ENCODE measurements at places on chromosomes 5 and 9. TPM values are rescaled to one million over a fixed set of nuclear protein-coding genes. Genes with fewer than 3 reads are reported as not detected.
A peak's percentile ranks its signal among the peaks of the same experiment; 100 is the strongest.

DNA sequence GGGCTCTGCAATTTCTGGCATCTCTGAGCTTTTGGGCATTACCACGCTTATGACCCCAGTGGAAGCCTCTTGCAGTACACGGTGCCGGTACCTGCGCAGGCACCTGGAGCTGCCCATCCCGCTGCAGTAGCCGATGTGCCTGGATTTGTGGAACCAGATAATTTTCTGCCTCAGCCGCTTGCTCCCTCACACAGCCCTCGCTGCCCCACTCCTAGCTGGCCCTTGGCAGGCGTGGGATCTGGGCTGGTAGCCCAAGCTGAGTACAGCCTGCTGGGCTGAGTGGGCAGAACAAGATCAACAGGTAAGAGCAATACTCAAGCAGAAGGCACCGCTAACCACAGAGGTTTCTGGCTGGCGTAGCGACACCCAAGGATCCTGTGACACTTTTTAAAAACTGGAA is 1808.8 kb upstream of the ACO1 start:
- no peak for DNase-seq

TAF11L8 gene
- not detected for total RNA-seq

DNA sequence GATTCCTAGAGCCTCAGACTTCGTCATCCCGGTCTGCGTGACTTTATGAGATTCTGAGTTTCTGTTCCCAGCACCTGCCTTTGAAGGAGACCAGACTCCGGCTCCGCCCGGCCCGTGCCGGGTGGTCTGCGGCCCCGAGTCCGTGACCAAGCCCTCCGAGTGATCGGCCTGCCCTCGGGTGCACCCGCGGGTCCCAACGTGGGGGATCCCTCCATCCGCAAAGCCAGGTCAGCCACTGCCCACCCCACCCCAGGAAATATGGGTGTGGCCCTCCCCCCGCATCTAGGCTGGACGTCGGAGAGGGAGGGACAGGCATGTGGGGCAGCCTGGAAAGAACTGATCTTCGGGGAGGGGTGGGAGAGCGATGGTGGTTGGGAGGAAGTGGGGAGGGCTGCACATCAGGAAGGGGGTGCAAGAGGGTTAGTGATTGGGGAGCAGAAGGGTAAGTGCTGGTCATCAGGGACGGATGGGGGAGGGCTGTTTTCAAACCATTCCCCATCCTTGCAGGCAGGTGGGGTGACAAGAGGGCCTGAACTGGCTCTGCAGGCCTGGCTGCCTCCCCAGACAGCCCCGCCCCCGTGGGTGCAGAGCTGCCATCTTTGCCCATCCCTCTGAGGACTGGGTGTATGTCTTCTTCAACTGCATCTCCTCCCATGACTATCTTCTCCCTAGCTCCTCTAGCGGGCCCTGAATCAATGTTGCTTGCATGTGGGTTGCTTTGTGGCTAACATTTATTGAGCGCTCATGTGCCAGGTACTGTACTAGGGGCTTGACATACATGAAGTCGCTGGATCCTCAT is 747 bp downstream of the LRSAM1 start:
- DNase-seq: peak; percentile 49

ABO gene
- not detected for total RNA-seq

LCN15 gene
- not detected for total RNA-seq

GRCh38 chr9:132800038-132800648 is 77.9 kb downstream of the AK8 start:
- DNase-seq: peak; percentile 66

GRCh38 chr5:168649306-168649705 is 70.1 kb upstream of the PANK3 start:
- DNase-seq: no peak

DNA sequence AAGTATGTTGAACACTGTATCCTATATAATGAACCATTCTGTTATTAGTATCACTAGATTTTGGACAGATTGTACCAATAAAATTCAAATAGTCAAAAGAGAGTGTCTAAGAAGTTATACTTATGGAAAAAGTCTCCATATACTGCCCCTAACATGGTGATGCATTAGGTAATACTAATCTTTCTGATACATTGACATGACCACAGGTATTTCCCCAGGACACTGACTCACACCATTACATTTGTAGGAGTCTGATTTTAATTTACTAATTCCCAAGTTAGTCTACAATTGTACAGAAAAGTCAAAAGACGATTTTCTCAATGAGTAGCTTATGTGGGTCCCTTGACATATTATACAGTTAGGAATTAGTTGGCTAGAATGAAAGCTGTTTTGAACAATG is 593.8 kb downstream of the ISL1 start:
- no peak for DNase-seq

PCDHB9 gene
- total RNA-seq: 0.99 TPM

DNA sequence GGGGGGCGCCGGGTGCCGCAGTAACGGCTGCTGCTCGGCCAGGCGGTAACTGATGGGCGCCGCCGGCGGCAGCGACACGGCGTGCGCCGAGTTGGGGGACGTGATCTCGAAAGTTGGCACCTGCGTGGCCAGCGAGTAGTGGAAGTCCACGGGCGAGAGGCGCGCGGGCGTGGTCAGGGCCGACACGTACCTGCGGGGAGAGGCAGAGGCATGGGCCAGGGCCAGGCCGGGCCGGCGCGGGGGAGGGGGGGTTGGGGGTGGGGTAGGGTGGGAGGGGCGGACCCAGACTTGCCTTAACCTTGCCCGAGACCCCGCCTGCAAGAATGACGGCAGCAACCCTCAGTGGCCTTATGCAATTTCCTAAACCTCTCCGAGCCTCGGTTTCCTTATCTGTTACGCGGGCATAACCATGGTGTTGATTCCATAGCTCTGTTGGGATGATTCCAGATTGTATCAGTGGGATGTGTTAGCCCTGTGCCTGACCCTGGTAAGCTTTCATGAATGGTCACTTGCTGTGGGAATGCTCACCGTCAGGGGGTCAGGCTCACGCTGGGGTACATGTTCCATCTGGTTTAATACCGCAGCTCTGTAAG is 53.0 kb downstream of the PSD2 start:
- no peak for DNase-seq

All from fibroblast of lung (primary cell).